Right ventricle myocardium superior (tissue), 1 donor: ENCODE measurements at places on chromosomes 5 and 9.

DNA sequence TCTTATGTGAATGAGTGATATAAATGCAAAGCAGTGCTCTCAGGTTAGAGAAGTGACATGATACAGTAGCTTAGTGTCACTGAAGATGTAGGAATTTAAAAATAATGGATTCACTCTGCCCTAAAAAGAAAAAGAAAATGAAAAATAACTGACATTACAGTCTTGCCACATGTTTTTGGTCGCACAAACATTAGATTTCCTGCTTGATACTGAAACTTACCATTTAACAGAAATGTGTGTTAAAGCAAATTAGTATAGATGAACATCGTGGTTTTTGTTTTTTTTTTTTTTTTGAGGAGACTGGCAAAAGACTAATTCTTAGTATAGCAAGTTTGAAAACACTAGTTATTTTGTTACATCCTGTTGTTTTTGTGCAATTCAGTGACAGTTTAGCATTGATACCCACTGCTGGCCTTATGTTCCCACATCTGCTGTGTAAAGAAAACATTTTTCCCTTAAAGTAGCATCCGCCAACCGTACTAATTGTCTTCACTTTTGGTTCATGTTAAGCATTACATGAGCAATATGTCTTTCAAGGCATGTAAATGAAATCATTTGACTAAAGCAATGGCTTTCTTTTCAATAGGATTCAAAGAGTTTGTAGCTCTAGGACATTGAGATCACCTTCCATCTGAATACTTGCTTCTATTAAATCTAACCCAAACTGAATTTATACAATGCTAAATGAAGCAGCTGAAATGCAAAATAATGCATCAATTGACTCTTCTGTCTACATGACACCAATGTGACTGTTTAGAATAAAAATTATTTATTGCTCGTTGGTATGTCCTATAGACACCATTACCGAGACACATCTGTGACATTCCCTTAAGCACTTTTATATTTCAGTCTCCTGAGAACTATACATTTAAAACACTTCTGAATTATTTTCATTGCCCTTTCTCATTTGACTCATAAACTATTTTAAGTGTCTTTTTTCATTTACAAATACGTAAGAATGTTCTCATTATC lies 859.1 kb downstream of the MAT2B start:
- DNase-seq, result no peak

GRCh38 chr9:91891915-91892314 lies 58.1 kb downstream of the ROR2 start:
- DNase-seq, result no peak

- DNase-seq, result no peak
Observed at GRCh38 chr9:94868464-94868863, 142.0 kb downstream of the AOPEP start.

DNA sequence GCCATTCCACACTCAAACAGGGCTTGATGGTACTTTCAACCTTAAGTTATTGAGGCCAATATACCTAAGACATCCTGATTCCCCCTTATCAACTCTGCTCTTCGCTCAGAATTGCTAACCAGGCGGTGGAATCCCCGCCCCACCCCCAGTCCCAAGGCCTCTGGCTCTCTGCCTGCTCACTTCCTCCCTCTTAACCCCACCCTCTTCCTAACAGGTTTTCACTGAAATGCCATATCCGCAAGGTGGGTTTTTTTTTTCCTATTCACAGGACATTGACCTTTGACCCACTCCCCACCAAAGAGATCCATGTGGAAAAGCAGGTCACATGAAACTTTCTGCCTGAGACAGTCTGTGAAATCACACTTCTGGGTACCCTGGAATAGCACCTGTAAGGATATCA lies 66.6 kb upstream of the IFNK start:
- peak; percentile 40 for DNase-seq

GRCh38 chr5:150458802-150459557 lies 9.4 kb upstream of the RPS14 start:
- peak; percentile 87 for DNase-seq

DNA sequence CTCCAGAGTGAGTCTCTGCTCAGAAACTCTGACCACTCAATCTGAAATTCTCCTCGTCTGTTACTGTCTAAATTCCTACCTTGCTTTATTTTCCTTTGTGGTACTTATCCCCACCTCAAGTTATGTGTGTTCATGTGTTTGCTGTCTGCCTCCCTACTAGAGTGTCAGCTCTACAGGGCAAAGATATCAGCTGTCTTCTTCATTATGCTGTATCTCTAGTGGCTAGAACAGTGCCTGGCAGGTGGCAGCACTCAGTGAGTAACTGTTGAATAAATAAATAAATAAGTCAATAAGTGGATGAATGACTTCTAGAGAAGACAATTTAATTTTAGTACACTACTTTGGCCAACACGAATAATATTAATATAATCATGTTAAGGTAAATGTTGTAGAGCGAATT lies 92.3 kb downstream of the BOD1 start:
- DNase-seq, result no peak

- DNase-seq, result no peak
Observed at GRCh38 chr9:132046456-132046855, 33.2 kb downstream of the MED27 start.

GRCh38 chr9:121153642-121154041 lies 48.0 kb downstream of the RAB14 start:
- no peak for DNase-seq

GRCh38 chr5:62093976-62094375 lies 212.0 kb upstream of the KIF2A start:
- peak; percentile 44 for DNase-seq

GRCh38 chr5:159774476-159775031 lies 141.7 kb upstream of the ADRA1B start:
- no peak for DNase-seq
